ENCODE measurements at places on chromosomes 3 and 15. TPM values are rescaled to one million over a fixed set of nuclear protein-coding genes. Genes with fewer than 3 reads are reported as not detected.

DNA sequence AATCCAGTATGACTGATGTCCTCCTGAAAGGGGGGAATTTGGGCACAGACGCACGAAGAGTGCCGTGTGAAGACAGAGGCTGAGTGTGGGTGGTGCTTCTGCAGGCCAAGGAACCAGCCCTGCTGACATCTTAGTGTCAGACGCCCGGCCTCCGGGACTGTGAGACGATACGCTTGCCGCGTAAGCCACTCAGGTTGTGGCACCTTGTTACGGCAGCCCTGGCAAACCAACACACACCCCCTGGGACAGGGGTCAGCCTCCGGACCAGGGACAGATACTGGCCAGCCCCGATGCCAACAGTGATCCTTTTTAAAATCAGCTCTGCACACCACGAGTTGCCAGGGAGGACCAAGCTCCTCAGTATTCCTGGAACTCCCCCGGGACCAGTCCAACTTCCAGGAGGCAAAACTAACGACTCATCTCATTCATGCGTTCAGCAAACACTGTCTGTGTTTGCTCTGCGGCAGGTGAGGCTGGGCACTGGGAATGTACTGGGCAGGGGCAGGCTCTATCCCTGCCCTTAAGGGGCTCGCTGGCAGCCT, 21.2 kb upstream of the PIGZ start:
- H3K4me1 ChIP-seq: peaks cover 5% of the 10 kb centered on the region
- no peak overlapping the region for H3K4me3 ChIP-seq
- no peaks in the 10 kb centered on the region for H3K36me3 ChIP-seq
- peaks cover 4% of the 10 kb centered on the region for H3K27me3 ChIP-seq
- no peak overlapping the region for H3K27ac ChIP-seq

DNA sequence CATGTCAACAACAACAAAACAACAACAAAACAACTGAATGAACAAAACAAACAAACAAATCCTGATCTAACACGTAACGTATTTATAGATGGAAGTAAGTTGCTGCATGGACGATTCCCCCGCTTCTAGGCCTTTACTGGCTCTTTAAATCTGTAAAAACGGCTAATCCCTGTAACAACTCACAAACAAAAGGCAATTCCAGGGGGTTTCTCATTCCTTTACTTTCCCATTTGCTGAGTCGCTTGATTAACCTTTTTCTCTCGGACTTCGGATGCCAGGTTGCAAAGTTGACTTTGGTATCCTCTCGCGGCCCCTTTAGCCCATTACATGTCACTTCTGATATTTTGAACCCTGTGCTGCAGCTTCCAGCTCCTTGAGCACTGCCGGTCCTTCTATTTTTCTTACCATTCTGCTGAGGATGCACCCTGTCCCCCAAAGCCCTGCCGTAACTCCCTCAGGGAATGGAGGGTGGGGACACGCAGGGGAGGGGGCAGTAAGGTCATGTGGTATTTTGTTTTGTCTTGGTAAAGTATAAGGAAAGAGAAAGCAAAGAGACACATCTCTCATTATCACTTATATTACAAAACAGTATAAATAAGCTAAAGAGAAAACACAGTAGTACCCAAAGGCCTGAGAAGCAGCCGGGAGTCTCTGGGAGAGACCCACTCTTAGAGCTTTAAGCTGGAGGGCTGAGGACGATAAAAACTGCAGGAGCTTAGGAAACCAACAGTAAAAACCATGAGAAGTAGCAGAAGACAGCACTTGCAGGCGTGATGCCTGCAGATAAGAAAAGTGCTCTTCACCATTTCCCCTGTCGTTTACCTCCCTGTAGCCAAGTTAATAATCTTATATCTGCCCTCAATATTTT, 457.8 kb upstream of the ZNF717 start:
- no peak for DNase-seq
- H3K4me1 ChIP-seq: no peaks in the 10 kb centered on the region
- no peak overlapping the region for H3K4me3 ChIP-seq

DNA sequence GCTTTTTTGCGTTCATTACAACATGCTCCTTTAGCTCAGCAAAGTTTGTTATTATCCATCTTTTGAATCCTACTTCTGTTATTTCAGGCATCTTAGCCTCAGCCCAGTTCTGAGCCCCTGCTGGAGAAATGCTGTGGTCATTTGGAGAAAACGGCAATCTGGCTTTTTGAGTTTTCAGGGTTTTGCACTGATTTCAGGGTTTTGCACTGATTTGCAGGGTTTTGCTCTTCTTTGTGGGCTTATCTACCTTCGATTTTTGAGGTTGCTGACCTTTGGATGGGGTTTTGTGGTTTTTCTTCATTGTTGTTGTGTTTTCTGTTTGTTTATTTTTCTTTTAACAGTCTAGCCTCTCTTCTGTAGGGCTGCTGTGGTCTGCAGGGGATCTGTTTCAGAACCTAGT, 137.4 kb downstream of the RSRC1 start:
- no peak overlapping the region for H3K27ac ChIP-seq
- H3K4me1 ChIP-seq: no peaks in the 10 kb centered on the region
- DNase-seq: no peak
- peaks cover 3% of the 10 kb centered on the region for H3K27me3 ChIP-seq

The ROPN1 gene
- total RNA-seq: not detected

The CTXND1 gene
- 0.39 TPM for total RNA-seq

DNA sequence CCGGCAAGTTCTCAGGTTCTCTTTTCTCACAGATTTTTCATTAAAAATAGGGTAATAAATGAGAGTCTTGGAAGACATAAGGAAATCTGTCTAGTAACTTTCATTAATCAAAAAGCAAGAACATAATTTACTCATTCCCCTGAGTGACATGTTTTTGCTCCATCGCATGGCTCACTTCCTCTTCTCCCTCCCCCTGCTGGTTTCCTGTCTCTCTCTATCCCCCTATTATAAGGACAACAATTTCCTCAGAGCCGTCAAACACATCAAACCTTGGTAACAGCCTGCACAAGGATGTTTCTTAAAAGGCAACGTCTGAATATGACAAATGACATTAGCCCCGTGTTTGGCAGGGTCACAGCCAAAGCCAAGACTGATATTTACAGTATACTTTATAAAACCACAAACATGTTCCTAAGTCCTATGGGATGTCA, 1149.6 kb downstream of the IGSF11 start:
- DNase-seq: no peak
- H3K27ac ChIP-seq: no peak overlapping the region
- peaks cover 20% of the 10 kb centered on the region for H3K4me1 ChIP-seq

DNA sequence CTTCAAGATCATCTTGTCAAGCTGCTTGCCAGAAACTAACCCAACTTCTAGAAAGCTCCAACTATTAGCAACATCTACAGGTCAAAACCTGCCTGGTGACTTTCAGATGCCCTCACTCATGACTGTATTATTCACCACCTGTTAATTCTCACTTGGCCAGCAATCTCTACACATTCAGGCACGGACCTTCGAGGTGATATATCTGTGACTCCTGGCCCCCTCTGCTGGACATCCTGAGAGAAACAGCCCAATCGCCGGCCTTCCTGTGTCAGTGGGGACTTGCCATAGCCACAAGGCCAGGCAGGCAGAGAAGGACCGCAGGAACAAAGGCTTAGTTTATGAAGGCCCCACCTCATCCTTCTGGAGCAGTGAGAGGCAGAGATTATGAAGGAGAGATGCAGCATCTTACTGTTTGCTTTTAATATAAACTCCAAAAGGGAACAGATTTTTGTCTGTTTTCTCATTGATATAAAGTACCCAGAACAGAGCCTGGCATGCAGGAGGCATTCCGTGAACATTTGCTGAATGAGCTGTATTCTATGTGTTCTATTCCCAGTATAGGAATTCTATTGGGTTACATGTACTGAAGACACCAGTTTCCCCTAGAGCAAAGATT, 24.4 kb upstream of the OCA2 start:
- peaks cover 11% of the 10 kb centered on the region for H3K4me1 ChIP-seq
- peak overlapping the region; percentile 53 for H3K27ac ChIP-seq
- H3K36me3 ChIP-seq: no peaks in the 10 kb centered on the region
- peak; percentile 90 for DNase-seq

The CKMT1A gene
- total RNA-seq: 15.7 TPM

- H3K36me3 ChIP-seq: peaks cover 11% of the 10 kb centered on the region
- H3K4me1 ChIP-seq: no peaks in the 10 kb centered on the region
- no peak overlapping the region for H3K27ac ChIP-seq
- DNase-seq: no peak
- no peak overlapping the region for H3K4me3 ChIP-seq
These were observed 48.8 kb upstream of the HEG1 start for GRCh38 chr3:125104639-125105038.

DNA sequence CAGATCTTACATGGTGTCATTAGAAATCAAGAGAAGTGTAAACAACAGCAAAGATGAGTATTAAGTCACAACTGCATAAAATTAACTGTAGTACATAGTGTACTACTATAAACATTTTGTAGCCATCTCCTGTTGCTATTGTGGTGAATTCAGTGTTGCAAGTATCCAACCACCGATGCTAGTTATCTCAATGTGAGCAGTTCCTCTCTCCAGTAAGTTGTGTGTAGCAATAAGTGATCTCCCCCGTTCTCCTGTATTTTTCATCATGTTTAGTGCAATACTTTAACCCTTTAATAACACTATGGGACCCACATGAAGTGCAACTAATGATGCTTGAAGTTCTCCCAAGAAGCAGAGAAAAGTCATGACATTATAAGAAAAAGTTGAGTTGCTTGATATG, 264.7 kb upstream of the KCNH8 start:
- H3K4me3 ChIP-seq: no peak overlapping the region
- H3K36me3 ChIP-seq: no peaks in the 10 kb centered on the region
- H3K27ac ChIP-seq: no peak overlapping the region

The GPR176 gene
- total RNA-seq: 15.9 TPM

GRCh38 chr3:45844616-45845015, 2.7 kb upstream of the LZTFL1 start:
- no peaks in the 10 kb centered on the region for H3K36me3 ChIP-seq
- H3K4me3 ChIP-seq: no peak overlapping the region
- H3K27me3 ChIP-seq: peaks cover 6% of the 10 kb centered on the region
- DNase-seq: no peak
- no peak overlapping the region for H3K27ac ChIP-seq

The CLDN16 gene
- total RNA-seq: not detected

- H3K36me3 ChIP-seq: no peaks in the 10 kb centered on the region
- H3K27ac ChIP-seq: no peak overlapping the region
- DNase-seq: no peak
- H3K4me1 ChIP-seq: peaks cover 1% of the 10 kb centered on the region
These were observed 408.2 kb upstream of the THBS1 start for GRCh38 chr15:39172380-39173281.

The CLDN1 gene
- not detected for total RNA-seq

DNA sequence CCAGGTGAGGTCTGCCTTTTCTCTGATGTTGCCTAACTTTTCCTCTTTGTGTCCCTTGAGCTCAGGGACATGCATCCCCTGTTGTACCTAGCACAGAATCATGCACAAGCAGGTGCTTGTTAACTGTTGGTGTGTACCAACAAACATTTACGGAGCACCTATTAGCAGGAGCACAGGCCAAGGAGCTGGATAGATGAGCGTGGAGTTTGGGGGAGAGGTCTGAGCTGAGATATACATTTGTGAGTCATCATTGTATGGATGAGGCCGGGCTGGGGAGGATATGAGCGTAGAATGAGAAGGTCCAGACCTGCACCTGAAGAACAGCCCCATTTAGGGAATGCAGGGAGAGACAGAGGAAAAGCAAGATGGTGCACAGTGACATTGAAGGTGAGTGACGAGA, 53.4 kb downstream of the SMAD3 start:
- no peak overlapping the region for H3K4me3 ChIP-seq
- H3K27me3 ChIP-seq: peaks cover 2% of the 10 kb centered on the region
- DNase-seq: no peak
- no peaks in the 10 kb centered on the region for H3K36me3 ChIP-seq

DNA sequence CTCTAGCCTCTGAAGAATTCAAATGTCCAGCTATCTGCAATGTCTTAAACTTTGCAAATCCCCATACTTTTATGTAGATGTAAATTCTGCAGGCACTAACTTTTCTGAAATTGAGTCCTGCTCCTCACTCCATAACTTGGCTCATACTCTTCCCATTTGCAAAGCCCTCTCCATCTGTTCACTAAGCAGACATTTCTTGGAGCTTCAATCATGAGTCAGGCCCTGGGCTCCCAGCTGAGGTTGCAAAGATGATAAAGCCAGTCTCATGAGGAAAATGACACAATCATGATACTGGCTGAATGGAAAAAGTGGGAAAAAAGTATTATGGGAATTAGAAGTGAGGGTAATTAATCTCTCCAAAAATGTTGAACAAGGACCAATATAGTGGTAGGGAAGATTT, 507.6 kb downstream of the NR2F2 start:
- peaks cover 15% of the 10 kb centered on the region for H3K36me3 ChIP-seq
- H3K27ac ChIP-seq: no peak overlapping the region
- no peaks in the 10 kb centered on the region for H3K27me3 ChIP-seq
- no peak overlapping the region for H3K4me3 ChIP-seq
- DNase-seq: no peak

DNA sequence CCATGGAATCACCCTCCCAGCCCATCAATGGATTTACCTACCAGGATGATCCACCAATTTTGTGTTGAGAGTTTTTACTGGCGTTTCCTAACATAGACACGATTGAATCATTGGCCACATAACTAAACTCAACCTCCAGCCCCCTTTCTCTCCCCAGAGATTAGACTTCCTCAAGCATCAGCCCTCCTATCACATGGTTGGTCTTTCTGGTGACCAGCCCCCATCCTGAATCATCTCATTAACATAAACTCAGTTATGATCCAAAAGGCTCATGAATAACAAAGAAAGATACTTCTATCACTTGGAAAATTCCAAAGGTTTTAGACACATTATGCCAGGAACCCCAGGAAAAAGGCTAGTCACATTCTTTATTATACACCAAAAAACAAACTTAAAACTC, 21.2 kb downstream of the PRKAR2A start:
- no peaks in the 10 kb centered on the region for H3K36me3 ChIP-seq
- H3K4me1 ChIP-seq: peaks cover 7% of the 10 kb centered on the region
- H3K4me3 ChIP-seq: no peak overlapping the region
- H3K27ac ChIP-seq: no peak overlapping the region
- no peak for DNase-seq

DNA sequence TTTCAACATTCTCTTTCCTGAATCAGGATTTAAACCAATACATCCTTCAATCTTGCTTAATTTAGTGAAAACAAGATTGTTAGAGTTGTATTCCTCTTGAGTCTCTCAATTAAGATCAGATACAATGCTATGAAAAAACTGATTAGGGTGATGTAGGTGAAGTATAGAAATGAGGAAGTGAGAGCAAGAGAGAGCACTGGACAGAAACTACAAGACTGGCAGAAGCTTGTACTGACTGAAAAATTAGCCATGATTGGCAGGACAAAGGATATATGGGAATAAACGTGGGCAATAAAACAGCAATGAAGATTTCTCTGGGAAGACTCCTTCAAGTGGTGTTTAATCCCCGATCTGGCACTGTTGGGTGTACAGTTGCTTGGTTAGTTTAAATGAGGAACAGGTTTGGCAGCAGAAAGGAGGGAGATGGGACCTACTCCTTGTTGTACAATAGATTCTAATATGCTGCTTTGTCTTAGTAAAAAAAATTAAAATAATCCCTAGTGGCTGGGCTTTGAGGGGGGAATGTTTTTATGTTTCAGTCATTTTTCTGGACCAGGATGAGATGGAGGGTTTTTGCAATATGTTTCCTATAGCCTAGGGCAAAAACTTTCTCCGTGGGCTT, 252.7 kb downstream of the SLC9A9 start:
- no peak overlapping the region for H3K27ac ChIP-seq
- H3K27me3 ChIP-seq: peaks cover 1% of the 10 kb centered on the region
- no peaks in the 10 kb centered on the region for H3K36me3 ChIP-seq
- no peak for DNase-seq
- H3K4me3 ChIP-seq: no peak overlapping the region

The DNAH1 gene
- 8.9 TPM for total RNA-seq

The LTK gene
- 3.2 TPM for total RNA-seq

The DPH3 gene
- total RNA-seq: 30.5 TPM

GRCh38 chr3:40097131-40098117, 212.1 kb upstream of the EIF1B start:
- no peak overlapping the region for H3K27ac ChIP-seq
